ENCODE measurements at places on chromosomes 6 and 20.
A peak's percentile ranks its signal among the peaks of the same experiment; 100 is the strongest.

- DNase-seq: no peak
- H3K27me3 ChIP-seq: no peaks in the 10 kb centered on the region
- no peak overlapping the region for H3K27ac ChIP-seq
- H3K4me3 ChIP-seq: no peak overlapping the region
- no peaks in the 10 kb centered on the region for H3K36me3 ChIP-seq
Observed at GRCh38 chr6:154429711-154430110, 73.1 kb upstream of the IPCEF1 start.

GRCh38 chr6:111685058-111685457 lies 79.4 kb upstream of the TRAF3IP2 start:
- DNase-seq: no peak
- H3K27me3 ChIP-seq: no peaks in the 10 kb centered on the region
- no peaks in the 10 kb centered on the region for H3K36me3 ChIP-seq
- H3K4me3 ChIP-seq: no peak overlapping the region
- peak overlapping the region; percentile 31 for H3K27ac ChIP-seq

DNA sequence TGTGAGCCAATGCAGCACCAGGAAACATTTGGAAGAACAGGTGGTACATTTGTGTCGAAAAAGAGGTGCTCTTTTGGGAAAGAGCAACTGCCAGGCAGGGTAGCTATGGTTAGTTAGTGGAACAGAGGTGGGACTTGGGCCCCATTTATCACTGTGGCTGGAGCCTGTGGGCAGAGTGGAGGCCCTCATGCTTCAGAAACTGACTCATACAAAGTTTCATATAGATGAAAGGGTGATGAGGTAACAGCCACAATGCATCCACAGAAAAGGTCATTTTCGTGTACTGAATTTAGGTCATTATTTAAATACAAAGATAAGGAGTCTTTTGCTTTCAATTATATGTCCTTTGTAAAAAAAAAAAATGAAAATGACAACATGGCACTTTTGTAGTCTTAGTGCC lies 76.4 kb upstream of the HS3ST5 start:
- H3K36me3 ChIP-seq: no peaks in the 10 kb centered on the region
- no peaks in the 10 kb centered on the region for H3K4me1 ChIP-seq
- no peaks in the 10 kb centered on the region for H3K27me3 ChIP-seq
- no peak for DNase-seq
- H3K4me3 ChIP-seq: no peak overlapping the region
- H3K27ac ChIP-seq: no peak overlapping the region

- H3K27ac ChIP-seq: no peak overlapping the region
- no peaks in the 10 kb centered on the region for H3K4me1 ChIP-seq
- peaks cover 5% of the 10 kb centered on the region for H3K27me3 ChIP-seq
- no peak overlapping the region for H3K4me3 ChIP-seq
- H3K36me3 ChIP-seq: no peaks in the 10 kb centered on the region
- no peak for DNase-seq
Observed at GRCh38 chr6:111984081-111984480, 69.8 kb upstream of the CCN6 start.

DNA sequence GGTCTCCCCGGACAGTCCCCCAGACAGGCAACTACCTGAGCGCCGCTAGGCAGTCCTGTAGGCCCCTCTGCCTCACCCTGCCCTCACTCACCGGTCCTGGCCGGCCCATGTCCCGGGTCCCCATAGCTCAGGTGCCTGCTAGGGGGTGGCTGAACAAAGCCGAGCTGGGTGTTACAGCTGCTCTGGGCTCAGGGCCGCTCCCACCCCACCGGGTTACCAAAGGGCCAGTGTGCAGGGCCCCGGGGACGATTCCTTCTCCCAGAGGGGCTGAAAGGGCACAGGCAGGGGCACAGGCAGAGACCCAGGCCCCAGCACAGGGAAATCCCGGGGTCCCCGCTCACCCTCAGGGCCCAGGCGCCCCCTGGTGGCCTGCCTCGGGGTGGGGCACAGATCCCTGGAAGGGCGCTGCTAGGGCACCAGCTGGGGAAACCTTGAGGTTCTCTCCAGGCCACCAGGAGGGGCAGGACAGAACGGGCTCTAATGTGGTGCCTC lies 118.4 kb downstream of the GRM4 start:
- H3K4me1 ChIP-seq: no peaks in the 10 kb centered on the region
- H3K27me3 ChIP-seq: peaks cover 1% of the 10 kb centered on the region
- DNase-seq: peak; percentile 46
- H3K27ac ChIP-seq: no peak overlapping the region
- H3K4me3 ChIP-seq: no peak overlapping the region
- no peaks in the 10 kb centered on the region for H3K36me3 ChIP-seq

- H3K27me3 ChIP-seq: peaks cover 4% of the 10 kb centered on the region
- no peak for DNase-seq
- H3K36me3 ChIP-seq: no peaks in the 10 kb centered on the region
- no peaks in the 10 kb centered on the region for H3K4me1 ChIP-seq
- no peak overlapping the region for H3K4me3 ChIP-seq
- H3K27ac ChIP-seq: no peak overlapping the region
Observed at GRCh38 chr6:106963544-106963943, 11.0 kb downstream of the CD24 start.

- no peaks in the 10 kb centered on the region for H3K27me3 ChIP-seq
- no peak overlapping the region for H3K4me3 ChIP-seq
- no peaks in the 10 kb centered on the region for H3K36me3 ChIP-seq
- DNase-seq: no peak
Observed at GRCh38 chr20:23435626-23436539, 3.6 kb upstream of the CSTL1 start.

- H3K27ac ChIP-seq: no peak overlapping the region
- no peaks in the 10 kb centered on the region for H3K4me1 ChIP-seq
- DNase-seq: no peak
Observed at GRCh38 chr6:37570482-37571133, 70.9 kb upstream of the CCDC167 start.

- no peak overlapping the region for H3K27ac ChIP-seq
- H3K36me3 ChIP-seq: no peaks in the 10 kb centered on the region
- H3K4me3 ChIP-seq: no peak overlapping the region
- DNase-seq: no peak
- H3K27me3 ChIP-seq: no peaks in the 10 kb centered on the region
- H3K4me1 ChIP-seq: peaks cover 50% of the 10 kb centered on the region
Observed at GRCh38 chr20:10510216-10510615, 75.1 kb downstream of the SLX4IP start.

DNA sequence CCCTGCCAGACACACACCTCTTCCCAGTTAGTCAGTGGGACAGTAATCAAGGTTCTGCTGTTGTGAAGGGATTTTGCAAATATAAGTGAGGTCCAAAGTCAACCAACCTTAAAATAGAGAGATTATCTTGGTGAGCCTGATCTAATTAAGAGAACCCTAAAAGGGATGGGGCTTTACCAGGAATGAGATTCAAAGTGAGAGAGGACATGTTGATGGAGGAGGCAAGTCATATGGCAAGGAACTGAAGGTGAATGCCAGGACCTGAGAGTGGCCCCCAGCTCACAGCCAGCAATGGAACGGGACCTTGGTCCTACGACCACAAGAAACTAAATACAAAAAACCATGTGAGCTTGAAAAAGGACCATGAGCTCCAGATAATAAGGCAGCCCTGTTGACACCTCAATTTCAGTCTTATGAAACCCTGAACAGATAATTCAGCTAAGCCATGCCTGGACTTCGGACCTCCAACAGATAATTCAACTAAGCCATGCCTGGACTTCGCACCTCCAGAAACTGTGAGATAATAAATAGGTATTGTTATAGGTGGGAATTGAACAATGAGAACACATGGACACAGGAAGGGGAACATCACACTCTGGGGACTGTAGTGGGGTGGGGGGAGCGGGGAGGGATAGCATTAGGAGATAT lies 253.4 kb downstream of the GMPR start:
- H3K27ac ChIP-seq: no peak overlapping the region
- no peaks in the 10 kb centered on the region for H3K27me3 ChIP-seq
- H3K4me3 ChIP-seq: no peak overlapping the region
- no peaks in the 10 kb centered on the region for H3K36me3 ChIP-seq

GRCh38 chr6:52253494-52253893 lies 9.2 kb upstream of the IL17F start:
- no peak for DNase-seq
- no peaks in the 10 kb centered on the region for H3K4me1 ChIP-seq
- no peaks in the 10 kb centered on the region for H3K27me3 ChIP-seq
- no peaks in the 10 kb centered on the region for H3K36me3 ChIP-seq

DNA sequence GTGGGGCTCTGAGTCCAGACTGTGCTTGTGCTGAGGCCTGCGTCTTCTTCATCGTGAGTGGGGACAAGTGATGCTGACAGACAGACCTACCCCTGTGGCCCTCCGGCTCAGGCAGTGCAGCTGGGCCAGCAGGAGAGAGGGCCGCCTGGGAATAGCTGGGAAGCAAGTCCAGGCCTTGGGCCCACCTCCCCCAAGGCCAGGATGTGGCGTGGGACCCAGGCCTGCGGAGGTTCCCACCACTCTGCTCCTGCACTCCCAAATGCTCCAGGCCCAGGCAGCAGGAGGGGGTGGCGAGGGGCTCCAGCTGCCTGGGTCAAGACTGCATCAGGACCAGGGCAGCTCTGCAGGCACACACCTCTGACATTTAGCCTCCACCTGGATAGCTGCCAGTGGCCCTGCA lies 38.3 kb downstream of the DAAM2 start:
- no peak overlapping the region for H3K4me3 ChIP-seq
- DNase-seq: peak; percentile 63
- no peaks in the 10 kb centered on the region for H3K36me3 ChIP-seq

- H3K27ac ChIP-seq: no peak overlapping the region
- H3K36me3 ChIP-seq: no peaks in the 10 kb centered on the region
- no peaks in the 10 kb centered on the region for H3K4me1 ChIP-seq
- H3K27me3 ChIP-seq: no peaks in the 10 kb centered on the region
- no peak overlapping the region for H3K4me3 ChIP-seq
Observed at GRCh38 chr6:25254671-25255070, 24.5 kb upstream of the CARMIL1 start.

DNA sequence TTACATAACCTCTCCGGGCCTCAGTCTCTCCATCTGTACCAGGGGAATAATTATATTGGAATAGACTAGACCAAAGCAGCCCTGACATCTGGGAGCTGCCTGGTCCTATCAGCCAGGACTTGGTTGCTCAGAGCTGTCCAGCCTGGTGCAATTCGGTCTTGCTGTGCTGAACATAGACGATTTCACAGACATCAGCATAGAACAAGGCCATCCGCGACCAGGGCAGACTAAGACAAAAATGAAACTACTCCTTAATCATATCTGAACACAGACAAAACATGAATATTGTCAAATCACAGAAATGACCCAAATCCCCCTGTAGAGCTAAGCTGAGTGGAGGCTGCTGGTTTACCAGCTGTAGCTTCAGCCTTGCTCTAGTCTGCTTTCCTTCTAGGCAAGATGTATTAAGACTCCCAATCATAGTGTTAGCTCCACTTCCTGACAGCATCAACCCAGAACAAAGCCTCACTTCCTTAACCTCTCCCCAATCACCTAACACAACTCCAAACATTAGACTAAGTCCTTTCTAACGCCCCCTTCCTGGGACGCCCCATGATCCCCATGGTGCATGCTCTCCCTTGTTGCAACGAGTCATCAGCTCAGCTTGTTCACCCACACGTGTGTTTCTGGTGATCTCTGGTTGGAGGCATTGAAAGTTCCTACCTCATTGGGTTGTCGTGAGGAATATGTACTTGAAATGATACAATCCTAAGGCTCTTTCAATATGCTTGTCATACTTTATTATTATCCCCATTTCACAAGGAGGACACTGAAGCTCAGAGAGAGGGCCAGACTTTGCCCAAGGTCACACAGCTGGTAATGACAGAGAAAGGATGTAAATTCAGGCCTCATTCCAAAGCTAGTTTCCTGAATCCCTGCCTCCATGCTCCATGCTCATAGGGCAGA lies 3.5 kb upstream of the MAPK13 start:
- peaks cover 4% of the 10 kb centered on the region for H3K27me3 ChIP-seq
- no peaks in the 10 kb centered on the region for H3K36me3 ChIP-seq
- H3K27ac ChIP-seq: no peak overlapping the region
- DNase-seq: no peak
- no peak overlapping the region for H3K4me3 ChIP-seq

DNA sequence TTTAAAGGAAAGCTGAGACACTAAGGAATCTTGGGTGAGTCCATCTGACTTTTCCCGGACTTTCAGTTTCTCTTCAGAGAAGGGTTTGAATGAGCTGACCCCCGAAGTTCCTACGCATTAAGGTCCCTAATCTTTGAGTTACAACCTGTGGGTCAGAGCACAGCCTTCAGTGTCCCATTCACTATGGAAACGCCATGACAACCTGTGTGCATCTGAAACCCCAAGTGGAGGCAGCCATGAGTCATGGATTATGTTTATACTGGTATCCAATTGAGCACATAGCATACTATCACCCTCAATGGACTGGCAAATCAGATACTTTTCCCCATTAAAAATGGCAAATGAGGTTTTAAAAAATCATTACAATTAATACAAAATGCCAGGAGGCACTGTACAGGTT lies 11.4 kb downstream of the MYLK4 start:
- peaks cover 44% of the 10 kb centered on the region for H3K4me1 ChIP-seq
- H3K4me3 ChIP-seq: no peak overlapping the region
- DNase-seq: no peak
- H3K27me3 ChIP-seq: no peaks in the 10 kb centered on the region
- H3K27ac ChIP-seq: peak overlapping the region; percentile 71

DNA sequence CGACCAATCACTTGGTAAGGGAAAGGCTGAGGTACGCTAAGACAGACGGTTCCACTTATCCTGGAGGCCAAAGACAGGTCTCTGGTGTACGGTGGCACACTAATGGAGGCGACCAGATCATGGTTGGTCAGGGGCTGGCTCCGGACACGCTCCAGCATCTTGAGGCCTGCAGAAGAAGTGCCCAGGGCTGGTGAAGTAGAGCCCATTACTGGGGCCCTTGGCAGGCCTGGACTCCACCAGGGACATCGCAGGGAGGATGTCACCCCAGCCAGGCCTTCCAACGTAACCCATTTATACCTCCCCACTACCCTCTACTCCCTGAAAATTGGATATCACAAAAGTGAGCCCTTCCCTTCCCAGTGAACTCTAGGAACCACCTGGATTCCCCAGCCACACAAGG lies 16.2 kb downstream of the KHDC1L start:
- H3K36me3 ChIP-seq: no peaks in the 10 kb centered on the region
- H3K4me1 ChIP-seq: no peaks in the 10 kb centered on the region
- DNase-seq: no peak
- no peak overlapping the region for H3K27ac ChIP-seq

GRCh38 chr6:108608453-108609275 lies 47.9 kb downstream of the FOXO3 start:
- peak overlapping the region; percentile 77 for H3K27ac ChIP-seq
- DNase-seq: no peak
- no peaks in the 10 kb centered on the region for H3K36me3 ChIP-seq
- H3K27me3 ChIP-seq: no peaks in the 10 kb centered on the region
- peaks cover 75% of the 10 kb centered on the region for H3K4me1 ChIP-seq

DNA sequence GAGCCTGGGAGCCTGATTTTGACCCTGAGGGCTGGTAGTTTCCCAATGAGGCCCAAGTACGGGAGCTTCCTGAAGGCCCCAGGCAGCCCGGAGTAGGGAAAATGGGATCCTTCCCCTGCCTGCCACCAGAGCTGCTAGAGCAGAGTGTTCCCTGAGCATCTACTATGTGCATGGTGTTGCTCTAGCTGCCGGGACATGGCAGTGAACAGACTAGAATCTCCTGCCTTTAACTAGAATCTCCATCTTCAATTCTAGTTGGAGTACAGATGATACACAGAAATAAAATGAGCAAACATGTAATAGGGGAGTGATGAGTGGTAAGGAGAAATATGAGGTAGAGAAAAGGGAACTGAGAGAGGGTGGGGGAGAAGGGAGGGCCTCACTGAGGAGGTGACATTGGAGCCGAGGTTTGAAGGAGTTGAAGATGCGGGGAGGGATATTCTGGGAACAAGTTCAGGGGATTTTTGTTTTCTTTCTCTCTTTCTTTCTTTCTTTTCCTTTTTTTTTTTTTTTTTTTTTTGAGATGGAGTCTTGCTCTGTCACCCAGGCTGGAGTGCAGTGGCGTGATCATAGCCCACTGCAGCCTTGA lies 18.5 kb downstream of the VSTM2L start:
- H3K4me1 ChIP-seq: no peaks in the 10 kb centered on the region
- H3K4me3 ChIP-seq: no peak overlapping the region
- no peak for DNase-seq
- no peak overlapping the region for H3K27ac ChIP-seq

Measured in psoas muscle (tissue), 8 donors.